ENCODE measurements at places on chromosomes 1 and 21.

DNA sequence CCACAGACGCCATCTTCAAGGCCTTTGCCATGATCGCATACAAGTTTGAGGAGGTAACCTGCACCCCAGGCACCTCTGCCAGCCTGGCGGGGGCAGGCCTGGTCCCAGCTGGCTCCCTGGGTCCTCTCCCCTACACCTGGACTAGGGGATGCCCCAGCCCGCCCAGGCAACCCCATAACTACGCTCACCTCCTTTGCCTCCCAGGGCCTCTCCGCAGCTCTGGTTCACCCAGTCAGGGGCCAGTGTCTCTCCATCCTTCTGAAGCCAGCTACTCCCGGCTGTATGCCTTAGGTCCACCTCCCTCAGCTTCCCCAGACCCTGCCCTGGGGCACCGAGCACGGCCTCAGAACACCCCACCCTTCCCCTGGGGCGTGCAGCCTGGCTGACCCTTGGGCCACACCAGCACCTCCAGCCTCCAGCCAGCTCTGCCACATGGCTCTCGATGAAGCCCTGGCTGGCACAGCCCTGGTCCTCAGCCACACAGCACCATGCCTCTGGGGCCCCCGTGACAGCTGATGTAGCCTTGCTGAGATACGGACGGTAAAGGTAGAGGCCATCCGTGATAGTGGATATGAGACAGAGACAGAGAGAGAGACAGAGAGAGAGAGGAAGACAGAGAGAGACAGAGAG lies 80.4 kb upstream of the COL6A1 start:
- no peak for DNase-seq

GRCh38 chr1:60740154-60740553 lies 342.2 kb upstream of the NFIA start:
- no peak for DNase-seq

DNA sequence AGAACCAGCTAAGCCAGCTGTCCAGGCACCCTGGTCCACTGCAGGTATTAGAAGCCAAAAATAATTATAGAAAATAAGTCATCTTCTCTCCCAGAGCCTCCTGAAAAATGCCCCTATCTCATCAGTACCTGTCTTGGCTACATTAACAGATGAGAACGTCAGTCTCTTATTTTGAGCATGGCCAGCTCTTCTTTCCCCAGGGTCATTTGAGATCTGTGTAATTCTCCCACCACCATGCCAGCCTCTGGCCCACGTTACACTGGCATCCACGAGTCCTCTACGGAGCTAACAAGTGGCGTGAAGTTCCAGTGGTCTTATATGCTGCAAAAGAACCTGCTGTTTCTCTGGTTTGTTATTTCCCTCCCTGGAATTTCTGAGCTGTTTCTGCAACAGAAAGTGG lies 118.0 kb downstream of the ATP5PO start:
- DNase-seq: no peak

DNA sequence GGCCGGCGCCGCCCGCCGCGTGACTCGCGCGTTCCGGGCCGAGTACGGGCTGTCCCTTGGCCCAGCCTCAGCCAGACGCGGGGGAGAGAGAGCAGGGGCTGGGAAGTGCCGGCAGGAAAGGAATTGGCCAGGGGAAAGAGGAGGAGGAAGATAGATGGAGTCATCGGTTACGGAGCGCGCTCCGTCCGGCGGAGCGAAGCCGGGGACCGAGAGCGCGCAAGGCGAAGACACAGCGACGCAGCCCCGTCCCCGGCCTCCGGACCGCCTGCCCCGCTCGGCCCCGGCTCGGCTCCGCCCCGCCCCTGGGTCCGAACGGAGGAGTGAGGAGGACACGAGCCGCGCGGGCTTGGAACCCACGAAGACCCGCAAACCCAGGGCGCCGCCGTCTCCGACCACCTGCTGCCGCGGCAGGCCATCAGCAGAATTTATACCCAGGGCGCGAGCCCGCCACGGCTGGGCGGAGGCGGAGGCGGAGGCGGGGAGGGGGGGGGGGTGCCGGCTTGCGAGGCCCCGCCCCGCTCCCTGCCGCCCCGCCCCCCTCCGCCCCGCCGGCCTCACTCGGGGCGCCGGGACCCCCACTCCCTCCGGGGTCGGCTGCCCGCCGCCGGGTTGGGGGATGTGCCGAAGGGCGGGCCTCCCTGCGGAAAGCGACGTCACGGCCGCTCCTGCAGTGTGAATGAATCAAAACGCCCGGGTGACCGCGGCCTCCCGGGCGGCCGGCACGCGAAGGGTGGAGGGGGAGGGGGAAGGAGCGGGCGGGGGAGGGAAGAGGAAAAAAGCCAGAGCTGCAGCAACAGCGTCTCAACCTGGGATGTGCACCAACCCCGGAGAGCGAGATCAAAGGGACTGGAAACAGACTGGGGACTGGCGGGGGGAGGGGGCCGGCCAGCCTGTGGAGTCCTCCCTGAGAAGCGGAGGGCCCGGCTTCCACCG lies at the start of gene LHX4:
Gene LHX4 (plus strand): TSS at position 782 of the 933 bp plus-strand sequence. CDS start 266 bp downstream, outside the sequence.
- DNase-seq: peak; percentile 20

DNA sequence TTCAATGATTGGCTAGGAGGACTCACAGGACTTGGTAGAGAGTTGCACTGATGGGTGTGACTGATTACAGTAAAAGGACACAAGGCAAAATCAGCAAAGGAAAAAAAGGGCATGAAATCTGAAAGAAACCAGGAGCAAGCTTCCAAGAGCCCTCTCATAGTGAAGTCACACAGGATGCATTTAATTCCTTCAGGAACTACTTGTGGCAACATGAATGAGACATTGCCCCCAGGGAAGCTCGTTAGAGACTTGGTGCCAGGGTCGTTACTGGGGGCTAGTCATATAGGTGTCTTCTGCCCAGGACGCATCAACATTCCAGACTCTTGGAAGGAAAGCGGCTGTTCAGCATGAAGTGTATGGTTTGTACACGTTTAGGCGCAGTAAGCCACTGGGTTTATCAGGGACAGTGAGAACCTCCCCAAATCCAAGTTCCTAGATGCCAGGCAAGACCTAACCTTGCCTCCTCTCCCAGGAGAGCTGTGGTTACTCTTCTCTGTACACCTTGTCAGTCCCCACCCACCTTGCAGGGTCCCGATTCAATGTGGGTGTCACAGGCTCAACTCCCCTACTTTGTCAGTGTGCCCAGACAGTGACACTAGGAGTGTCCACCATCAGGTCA lies 26.0 kb upstream of the C2CD2 start:
- DNase-seq: no peak

- peak; percentile 66 for DNase-seq
Measured at GRCh38 chr1:15501208-15502032, 22.6 kb downstream of the CASP9 start.

- DNase-seq: peak; percentile 33
Measured at GRCh38 chr1:31181515-31182343, 58.0 kb downstream of the NKAIN1 start.

- no peak for DNase-seq
Measured at GRCh38 chr1:184582411-184582810, 172.2 kb downstream of the EDEM3 start.

DNA sequence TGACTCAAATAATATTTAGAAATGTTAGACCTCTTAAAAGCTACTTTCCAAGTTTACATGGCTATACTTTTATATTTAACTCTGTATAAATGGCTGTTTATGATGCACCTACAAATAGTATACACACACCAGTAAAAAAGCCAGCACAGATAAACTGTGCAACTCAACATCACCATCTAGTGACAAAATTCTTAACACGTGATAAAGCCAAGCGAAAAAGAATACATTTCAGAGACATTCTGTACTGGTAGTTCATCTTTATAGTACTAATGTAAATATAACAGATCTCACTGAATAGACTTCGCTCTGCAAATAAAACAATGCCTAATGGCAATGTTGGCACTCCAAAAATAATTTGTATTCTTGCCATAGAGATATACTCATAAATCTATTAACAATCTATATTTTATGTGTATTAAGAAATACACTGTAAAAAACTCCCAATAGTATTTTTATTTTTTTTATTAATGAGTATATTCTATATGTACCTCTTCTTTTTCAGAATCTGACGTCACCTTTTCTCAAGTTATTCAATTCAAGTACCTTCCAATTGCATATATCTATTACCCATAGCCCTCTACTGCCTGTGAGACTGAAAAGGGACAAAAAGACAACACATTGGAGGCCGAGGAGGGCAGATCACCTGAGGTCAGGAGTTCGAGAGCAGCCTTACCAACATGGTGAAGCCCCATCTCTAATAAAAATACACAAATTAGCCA lies 100.2 kb downstream of the DPYD start:
- DNase-seq: peak; percentile 62

GRCh38 chr21:31945141-31945540 lies 72.3 kb downstream of the HUNK start:
- no peak for DNase-seq

- DNase-seq: no peak
Measured at GRCh38 chr1:177181280-177181630, 10.5 kb downstream of the BRINP2 start.

DNA sequence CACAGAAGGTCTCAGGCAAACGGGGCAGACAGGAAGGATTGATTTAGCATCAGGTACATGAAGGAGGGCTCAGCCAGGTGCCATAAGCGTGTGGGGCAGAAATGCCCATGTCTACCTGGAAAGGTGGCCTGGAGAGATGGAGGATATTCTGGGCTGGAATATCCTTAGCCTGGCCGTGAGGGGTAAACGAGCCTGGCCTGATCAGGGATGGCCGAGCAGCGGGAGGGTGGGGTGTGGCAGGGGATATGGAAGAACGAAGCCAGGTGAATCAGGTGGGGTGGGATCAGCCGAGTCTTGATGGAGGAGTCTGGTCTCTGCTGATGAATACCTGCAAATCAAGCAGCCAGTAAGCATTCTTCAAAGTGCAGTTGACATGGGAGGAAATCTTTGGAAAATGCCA lies 35.5 kb upstream of the TTC22 start:
- DNase-seq: no peak

DNA sequence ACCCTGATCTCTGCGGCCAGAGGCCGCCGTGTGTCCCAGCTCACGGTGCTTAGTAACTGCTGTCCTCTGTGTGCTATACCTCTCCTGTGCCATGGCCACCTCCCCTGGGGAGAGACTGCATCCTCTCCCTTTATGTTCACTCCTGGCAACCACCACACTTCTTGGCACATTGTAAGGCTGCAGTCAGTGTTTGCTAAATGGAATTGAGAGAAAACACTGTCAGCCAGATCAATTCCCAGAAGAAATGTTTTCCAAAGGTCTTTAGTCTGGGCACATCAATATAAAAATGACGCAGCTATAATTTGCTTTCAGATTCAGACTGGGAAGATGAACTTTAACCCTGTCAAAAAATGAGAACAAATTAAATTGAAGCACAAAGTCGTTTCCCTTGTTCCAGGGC lies 96.8 kb downstream of the BEND5 start:
- DNase-seq: no peak
